ENCODE measurements at places on chromosomes 13 and 19. TPM values are rescaled to one million over a fixed set of nuclear protein-coding genes. Genes with fewer than 3 reads are reported as not detected.

DNA sequence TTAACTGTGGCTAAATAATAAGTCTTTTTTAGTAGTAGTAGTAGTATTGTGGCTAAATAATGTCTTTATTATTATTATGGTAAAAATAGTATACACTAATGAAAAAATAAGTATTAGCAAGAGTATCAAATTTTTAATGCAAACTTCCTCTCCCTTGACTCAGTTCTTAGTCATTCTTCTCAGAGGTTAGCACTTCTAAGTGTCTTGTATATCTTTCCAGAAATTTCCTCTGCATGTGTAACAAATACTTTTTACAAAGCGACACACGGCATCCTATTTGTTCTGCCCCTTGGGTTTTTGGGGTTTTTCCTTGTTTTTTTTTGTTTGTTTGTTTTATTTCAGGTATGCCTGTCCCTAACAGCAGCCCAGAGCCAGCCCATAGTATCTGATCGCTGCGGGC, 20.9 kb downstream of the SIN3B start:
- no peaks in the 10 kb centered on the region for H3K4me1 ChIP-seq
- H3K27me3 ChIP-seq, result no peaks in the 10 kb centered on the region
- DNase-seq, result no peak
- H3K36me3 ChIP-seq, result peaks cover 86% of the 10 kb centered on the region
- H3K27ac ChIP-seq, result no peak overlapping the region
- H3K4me3 ChIP-seq, result no peak overlapping the region

DNA sequence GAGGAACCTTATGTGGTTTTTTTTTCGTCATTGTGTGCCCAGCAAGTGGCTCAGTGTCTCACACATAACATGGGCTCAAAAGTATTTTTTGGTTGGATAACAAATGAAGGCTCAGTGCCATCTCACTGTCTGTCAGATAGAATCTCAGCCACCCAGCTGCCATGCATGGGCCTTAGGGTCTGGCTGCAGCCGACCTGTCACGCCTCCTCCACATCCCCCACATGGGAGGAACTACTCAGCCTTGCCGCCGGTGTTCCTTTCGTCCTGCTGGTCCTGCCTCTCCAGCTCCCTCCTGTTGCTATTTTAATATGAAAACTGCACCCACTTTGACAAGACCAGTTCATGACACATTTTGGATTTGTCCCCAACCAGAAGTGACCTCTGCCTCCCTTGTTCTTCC, 121.2 kb downstream of the SHISA2 start:
- H3K36me3 ChIP-seq, result no peaks in the 10 kb centered on the region
- no peak overlapping the region for H3K4me3 ChIP-seq
- no peak for DNase-seq
- H3K27me3 ChIP-seq, result no peaks in the 10 kb centered on the region

- peaks cover 17% of the 10 kb centered on the region for H3K4me1 ChIP-seq
- H3K4me3 ChIP-seq, result peak overlapping the region; percentile 66
These were observed 412 bp downstream of the ZNF528 start for GRCh38 chr19:52398081-52398441.

FAM124A gene
- 0.09 TPM for polyA plus RNA-seq

DNA sequence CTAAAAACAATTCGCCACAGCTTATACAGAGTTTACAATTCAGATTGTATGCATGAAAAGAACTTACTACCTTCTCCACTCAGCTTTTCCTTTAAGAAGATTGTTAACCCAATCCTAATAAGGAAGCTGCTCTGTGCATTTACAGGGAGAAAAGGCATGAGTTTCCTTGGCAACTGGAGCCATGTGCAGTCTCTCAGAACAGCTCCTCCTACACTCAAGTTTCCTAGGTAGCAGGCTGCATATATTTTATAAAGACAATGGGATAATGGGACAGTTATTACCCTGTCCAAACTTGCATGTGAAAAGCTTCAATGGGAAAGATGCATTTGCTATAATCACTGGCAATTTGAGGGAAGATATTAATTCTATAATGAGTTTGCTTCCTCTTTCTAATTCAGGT, 125.5 kb upstream of the TRPC4 start:
- no peaks in the 10 kb centered on the region for H3K27me3 ChIP-seq
- no peaks in the 10 kb centered on the region for H3K36me3 ChIP-seq
- no peak overlapping the region for H3K4me3 ChIP-seq
- H3K27ac ChIP-seq, result no peak overlapping the region
- H3K4me1 ChIP-seq, result no peaks in the 10 kb centered on the region

MUC16 gene
- 0.91 TPM for polyA plus RNA-seq
